Activated CD4-positive, alpha-beta T cell treated with anti-CD3 and anti-CD28 coated beads, Interleukin-2, amount 10 ng/mL, durations not matched to agents 7 days and 5 days (primary cell): ENCODE measurements at places on chromosomes 12 and 14. TPM values are rescaled to one million over a fixed set of nuclear protein-coding genes. Genes with fewer than 3 reads are reported as not detected.

The DHRS2 gene
- 0.50 TPM for total RNA-seq

The SYCP3 gene
- total RNA-seq: 0.35 TPM

The OAS1 gene
- total RNA-seq: 197 TPM

The OVCH1 gene
- not detected for total RNA-seq

The NID2 gene
- total RNA-seq: 0.30 TPM

The FSCB gene
- not detected for total RNA-seq

The KRT79 gene
- not detected for total RNA-seq

The TBX5 gene
- total RNA-seq: not detected

- H3K36me3 ChIP-seq: peaks cover 31% of the 10 kb centered on the region
- H3K27me3 ChIP-seq: no peaks in the 10 kb centered on the region
- no peak overlapping the region for H3K27ac ChIP-seq
- DNase-seq: no peak
- H3K4me1 ChIP-seq: peaks cover 17% of the 10 kb centered on the region
Measured at GRCh38 chr12:132690112-132690511, 2.7 kb downstream of the PXMP2 start.

GRCh38 chr12:72535212-72535990 lies 263.2 kb downstream of the TRHDE start:
- no peak overlapping the region for H3K27ac ChIP-seq
- H3K4me1 ChIP-seq: no peaks in the 10 kb centered on the region
- no peak overlapping the region for H3K4me3 ChIP-seq
- no peaks in the 10 kb centered on the region for H3K27me3 ChIP-seq
- H3K36me3 ChIP-seq: no peaks in the 10 kb centered on the region
- DNase-seq: no peak

DNA sequence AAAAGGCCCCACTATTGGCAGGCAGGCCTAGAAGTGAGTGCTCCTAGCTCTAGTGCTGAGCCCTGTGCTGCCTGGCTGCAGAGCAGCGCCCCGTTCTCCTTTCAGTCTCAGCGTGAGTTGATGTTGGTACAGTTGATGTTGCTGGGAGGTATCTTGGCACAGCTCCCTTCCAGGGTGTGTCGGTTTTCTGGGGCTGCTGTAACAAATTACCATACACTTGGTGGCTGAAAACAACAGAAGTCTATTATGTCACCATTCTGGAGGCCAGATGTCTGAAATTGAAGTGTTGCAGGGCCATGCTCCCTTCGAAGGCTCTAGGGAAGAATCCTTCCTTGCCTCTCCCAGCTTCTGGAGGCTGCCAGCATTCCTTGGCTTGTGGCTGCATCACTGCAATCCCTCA lies 151.4 kb downstream of the TSPAN9 start:
- H3K4me1 ChIP-seq: no peaks in the 10 kb centered on the region
- no peaks in the 10 kb centered on the region for H3K27me3 ChIP-seq
- DNase-seq: no peak
- H3K27ac ChIP-seq: no peak overlapping the region

- no peak for DNase-seq
- H3K4me1 ChIP-seq: peaks cover 27% of the 10 kb centered on the region
- H3K36me3 ChIP-seq: peaks cover 3% of the 10 kb centered on the region
- no peak overlapping the region for H3K27ac ChIP-seq
- H3K27me3 ChIP-seq: no peaks in the 10 kb centered on the region
Measured at GRCh38 chr14:102180248-102180998, 40.7 kb downstream of the WDR20 start.

DNA sequence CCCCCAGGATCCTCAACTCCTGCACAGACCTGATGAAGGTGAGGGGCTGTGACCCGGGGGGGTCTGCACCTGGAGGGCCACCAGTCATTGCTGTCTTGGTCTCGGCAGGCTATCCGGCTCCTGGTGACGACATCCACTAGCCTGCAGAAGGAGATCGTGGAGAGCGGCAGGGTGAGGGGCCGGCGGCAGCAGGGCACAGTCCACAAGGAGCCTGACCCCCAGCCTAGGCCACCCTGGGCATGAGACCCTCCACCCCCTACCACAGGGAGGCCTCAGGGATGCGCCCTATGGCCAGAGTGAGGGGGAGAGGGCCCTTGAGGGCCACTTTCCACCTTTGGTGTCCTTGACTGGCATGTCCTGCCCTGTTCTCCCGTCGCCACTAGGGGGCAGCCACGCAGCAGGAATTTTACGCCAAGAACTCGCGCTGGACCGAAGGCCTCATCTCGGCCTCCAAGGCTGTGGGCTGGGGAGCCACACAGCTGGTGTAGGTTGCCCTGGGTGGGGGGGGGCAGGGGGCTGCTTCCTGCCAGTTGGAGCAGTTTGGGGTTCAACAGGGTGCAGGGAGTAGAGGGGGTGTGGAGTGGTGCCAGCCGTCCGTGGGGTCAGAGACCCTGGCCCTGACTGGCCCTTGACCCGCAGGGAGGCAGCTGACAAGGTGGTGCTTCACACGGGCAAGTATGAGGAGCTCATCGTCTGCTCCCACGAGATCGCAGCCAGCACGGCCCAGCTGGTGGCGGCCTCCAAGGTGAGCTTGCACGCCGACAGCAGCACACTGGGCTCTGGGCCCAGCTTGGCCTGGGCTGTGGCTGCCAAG lies 25.0 kb downstream of the HIP1R start:
- DNase-seq: peak; percentile 85
- peaks cover 7% of the 10 kb centered on the region for H3K36me3 ChIP-seq
- no peaks in the 10 kb centered on the region for H3K27me3 ChIP-seq
- H3K4me3 ChIP-seq: no peak overlapping the region
- H3K4me1 ChIP-seq: no peaks in the 10 kb centered on the region

DNA sequence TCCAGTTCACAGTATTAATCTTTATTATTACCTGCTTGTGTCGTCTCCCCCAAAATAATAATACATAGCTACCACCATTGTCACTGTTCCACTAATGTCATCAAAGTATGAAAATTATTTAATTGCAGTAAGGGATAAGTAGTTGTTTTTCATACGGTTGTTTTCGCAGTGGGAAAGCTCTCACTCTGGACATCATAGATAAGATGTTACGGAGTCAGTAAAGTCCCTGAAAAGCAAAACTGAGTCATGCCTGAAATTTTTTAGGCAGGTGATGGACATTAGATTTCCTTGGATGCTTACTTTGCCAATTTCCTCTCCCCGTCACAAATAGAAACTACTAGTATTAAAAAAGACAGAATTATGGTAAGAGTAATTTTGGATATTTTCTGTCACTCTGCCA lies 13.2 kb downstream of the PNP start:
- H3K27me3 ChIP-seq: no peaks in the 10 kb centered on the region
- peaks cover 27% of the 10 kb centered on the region for H3K36me3 ChIP-seq
- DNase-seq: no peak
- no peak overlapping the region for H3K27ac ChIP-seq
- peaks cover 30% of the 10 kb centered on the region for H3K4me1 ChIP-seq

DNA sequence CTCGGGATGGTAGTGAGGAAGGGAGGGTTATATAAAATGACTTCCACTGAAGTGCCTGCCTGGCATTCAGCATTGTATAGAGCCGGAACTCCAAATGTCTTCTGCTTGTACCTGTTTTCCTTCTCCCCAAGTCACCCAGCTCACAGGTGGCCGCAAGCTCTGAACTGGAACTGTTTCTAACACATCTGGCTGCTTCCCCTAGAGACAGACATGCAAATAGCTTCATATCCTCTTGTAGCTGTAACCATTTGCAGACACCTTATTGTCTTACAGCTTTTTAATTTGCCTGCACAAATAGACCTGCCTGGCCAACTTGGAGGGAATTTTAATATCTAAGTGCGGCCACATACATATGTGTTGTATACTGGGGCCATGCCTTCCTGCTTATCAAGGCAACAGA lies 126.0 kb downstream of the CHST11 start:
- DNase-seq: no peak
- H3K27ac ChIP-seq: peak overlapping the region; percentile 73
- H3K27me3 ChIP-seq: no peaks in the 10 kb centered on the region

- H3K27me3 ChIP-seq: peaks cover 6% of the 10 kb centered on the region
- H3K4me3 ChIP-seq: no peak overlapping the region
- no peaks in the 10 kb centered on the region for H3K4me1 ChIP-seq
Measured at GRCh38 chr12:2165021-2165420, 112.2 kb downstream of the CACNA1C start.

DNA sequence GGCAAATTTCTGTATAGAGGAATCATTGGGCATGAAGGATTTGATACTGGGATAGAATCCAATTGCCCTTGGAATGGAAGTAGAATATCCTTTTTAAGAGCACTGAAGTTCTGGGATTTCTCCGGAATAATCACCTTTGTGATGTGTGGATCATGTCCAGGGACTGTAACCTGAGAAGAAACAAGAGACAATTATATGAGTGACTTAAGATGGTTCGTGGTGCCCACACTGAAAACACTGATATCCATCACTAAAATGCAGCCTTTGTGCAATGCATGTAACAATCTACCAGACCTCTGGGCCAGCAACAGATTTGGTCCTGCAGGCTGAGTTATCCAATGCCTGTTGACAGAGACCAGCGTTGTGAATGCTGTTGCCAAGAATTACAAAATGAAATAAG lies 48.5 kb downstream of the MDM2 start:
- H3K4me1 ChIP-seq: no peaks in the 10 kb centered on the region
- H3K36me3 ChIP-seq: no peaks in the 10 kb centered on the region
- peaks cover 1% of the 10 kb centered on the region for H3K27me3 ChIP-seq
- H3K27ac ChIP-seq: no peak overlapping the region

DNA sequence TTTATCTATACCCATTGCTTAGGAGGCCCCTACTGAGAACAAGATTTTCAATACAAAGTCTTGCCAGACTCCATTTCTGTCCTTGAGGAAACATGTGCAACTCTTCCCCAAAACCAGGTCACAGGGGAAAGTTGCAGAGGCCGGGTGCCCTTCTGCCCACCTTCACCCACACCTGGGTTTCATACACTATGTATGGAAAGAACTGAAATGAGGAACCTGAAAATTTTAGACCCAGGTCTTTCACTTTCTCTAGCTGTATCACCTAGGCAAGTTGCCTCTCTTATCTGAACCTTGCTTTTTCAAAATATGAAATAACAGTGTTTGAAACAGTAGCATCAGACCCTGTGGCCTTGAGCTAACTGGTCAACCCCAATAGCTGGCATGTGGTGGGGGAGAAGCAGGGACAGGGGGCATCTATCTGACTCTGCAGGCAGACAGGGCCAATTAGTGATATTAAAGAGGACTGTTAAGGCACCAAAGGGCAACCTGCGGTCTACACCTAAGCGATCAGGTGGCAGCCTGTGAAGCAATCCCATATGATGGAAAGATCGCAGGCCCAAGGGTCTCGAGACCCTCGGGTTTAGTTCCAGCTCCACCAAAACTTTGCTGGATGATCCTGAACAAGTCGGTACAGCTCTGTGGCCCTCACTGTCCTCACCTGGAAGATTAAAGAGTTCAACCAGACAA lies 346.5 kb downstream of the BCL11B start:
- DNase-seq: no peak
- peak overlapping the region; percentile 89 for H3K27ac ChIP-seq
- H3K27me3 ChIP-seq: no peaks in the 10 kb centered on the region
- peaks cover 41% of the 10 kb centered on the region for H3K4me1 ChIP-seq
- no peak overlapping the region for H3K4me3 ChIP-seq

GRCh38 chr14:95597784-95598211 lies 62.9 kb downstream of the GLRX5 start:
- no peak overlapping the region for H3K4me3 ChIP-seq
- no peaks in the 10 kb centered on the region for H3K4me1 ChIP-seq
- H3K27ac ChIP-seq: no peak overlapping the region
- H3K36me3 ChIP-seq: no peaks in the 10 kb centered on the region
- H3K27me3 ChIP-seq: peaks cover 26% of the 10 kb centered on the region

- no peaks in the 10 kb centered on the region for H3K27me3 ChIP-seq
- peak overlapping the region; percentile 54 for H3K27ac ChIP-seq
- peaks cover 39% of the 10 kb centered on the region for H3K36me3 ChIP-seq
- H3K4me3 ChIP-seq: no peak overlapping the region
Measured at GRCh38 chr12:54259194-54260011, 20.5 kb downstream of the CBX5 start.

DNA sequence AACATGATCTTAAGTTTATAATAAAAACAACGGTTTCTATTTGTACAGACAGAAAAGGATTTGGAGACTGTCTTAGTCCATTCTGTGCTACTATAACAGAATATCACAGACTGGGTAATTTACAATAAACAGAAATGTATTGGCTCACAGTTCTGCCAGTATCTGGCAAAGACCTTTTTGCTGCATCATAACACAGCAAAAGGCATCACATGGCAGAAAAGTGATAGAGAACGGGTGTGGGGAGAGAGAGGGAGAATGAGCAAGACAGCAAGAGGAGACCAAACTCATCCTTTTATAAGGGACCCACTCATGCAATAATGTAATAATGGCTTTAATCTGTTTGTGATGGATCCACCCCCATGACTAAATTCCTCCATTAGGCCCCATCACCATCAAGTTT lies 17.0 kb upstream of the NUDT4 start:
- no peak for DNase-seq
- no peak overlapping the region for H3K4me3 ChIP-seq
- H3K27me3 ChIP-seq: no peaks in the 10 kb centered on the region
- no peak overlapping the region for H3K27ac ChIP-seq
- H3K4me1 ChIP-seq: peaks cover 14% of the 10 kb centered on the region
- no peaks in the 10 kb centered on the region for H3K36me3 ChIP-seq

DNA sequence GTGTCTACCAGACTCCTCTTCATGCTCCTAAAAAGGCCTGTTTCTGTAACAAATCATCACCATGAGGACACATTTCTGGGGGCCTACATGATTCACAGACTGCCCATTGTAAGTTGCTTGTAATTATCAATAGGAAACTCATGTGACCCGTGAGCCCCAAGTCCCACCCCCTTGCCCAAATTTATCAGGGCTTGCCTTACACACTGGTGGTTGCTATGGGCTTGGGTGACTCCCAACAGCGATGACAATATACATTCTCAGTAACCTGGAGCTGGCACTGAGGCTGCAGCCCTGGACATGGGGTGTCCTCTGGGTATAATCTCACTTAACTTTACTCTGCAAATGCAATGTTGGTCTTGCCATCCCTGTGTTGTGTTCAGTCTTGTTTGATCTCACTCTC lies 149.2 kb downstream of the NRXN3 start:
- no peak for DNase-seq
- H3K27me3 ChIP-seq: peaks cover 3% of the 10 kb centered on the region
- H3K27ac ChIP-seq: no peak overlapping the region
- no peaks in the 10 kb centered on the region for H3K4me1 ChIP-seq
- H3K4me3 ChIP-seq: no peak overlapping the region
- no peaks in the 10 kb centered on the region for H3K36me3 ChIP-seq

DNA sequence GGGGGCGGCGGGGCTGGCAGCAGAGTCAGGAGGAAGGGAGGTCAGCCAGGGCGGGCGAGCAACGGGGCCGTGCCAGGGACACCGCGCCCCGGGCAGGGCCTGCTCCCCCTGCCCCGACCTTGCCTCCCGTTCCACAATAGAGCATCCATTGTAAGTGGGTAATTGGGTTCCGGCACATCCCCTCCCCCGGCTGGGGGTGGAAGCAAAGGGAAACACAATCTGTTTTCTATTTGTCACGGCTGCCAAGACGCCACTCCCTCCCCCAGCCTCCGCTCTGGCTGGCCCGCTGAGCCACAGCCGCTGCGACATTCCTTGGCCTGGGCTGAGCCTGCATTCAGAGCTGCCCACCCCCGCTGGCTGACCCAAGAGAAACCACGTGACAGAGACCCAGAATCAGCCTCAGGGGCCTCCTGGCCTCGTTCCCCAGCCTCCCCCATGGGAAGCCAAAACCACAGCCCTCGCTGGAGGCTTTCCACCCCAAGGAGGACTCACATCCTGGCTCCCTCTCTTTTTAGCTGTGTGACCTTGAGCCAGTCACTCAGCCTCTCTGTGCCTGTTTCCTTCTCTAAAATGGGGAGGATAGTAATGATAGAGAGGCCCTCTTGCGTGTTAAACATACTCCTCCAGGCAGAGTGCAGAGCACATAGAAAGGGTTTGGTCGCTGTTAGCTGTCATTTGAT lies 117.6 kb downstream of the SCARB1 start:
- peak; percentile 17 for DNase-seq
- H3K27me3 ChIP-seq: peaks cover 24% of the 10 kb centered on the region
- H3K27ac ChIP-seq: no peak overlapping the region
- no peak overlapping the region for H3K4me3 ChIP-seq
- H3K36me3 ChIP-seq: no peaks in the 10 kb centered on the region
